ENCODE measurements at places on chromosomes 2 and 18.

GRCh38 chr2:3958969-3959368, 255.6 kb downstream of the DCDC2C start:
- no peak for DNase-seq

DNA sequence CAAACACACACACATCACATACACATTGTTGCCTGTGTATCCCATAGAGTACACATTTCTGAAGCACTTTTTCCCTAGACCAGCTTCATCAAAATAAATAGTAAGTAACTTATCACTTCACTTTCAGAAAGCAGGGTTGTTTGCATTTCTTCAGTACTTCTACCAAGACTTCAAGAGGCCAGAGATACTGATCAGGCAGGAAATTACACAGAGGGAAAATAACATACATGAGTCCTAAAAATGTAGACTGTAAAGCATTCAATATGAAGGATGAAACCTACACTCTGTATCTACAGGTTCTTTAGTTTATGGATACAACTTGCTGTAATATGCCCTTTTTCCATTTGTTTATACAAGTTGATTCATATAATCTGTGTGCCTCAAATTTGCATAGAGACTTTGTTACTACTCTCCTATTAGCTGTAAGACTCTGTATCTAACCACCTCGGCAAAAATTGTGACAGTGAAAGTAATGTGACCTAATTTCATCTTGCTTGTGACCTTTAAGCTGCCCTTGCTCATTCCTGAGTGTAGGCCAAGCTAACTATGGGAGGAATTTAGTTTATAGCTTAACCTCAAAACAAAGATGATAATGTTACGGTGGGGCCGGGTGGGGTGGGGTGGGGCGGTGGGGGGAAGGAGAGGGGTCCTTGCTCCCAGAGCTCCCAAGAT, 228.9 kb upstream of the SPOPL start:
- no peak for DNase-seq

DNA sequence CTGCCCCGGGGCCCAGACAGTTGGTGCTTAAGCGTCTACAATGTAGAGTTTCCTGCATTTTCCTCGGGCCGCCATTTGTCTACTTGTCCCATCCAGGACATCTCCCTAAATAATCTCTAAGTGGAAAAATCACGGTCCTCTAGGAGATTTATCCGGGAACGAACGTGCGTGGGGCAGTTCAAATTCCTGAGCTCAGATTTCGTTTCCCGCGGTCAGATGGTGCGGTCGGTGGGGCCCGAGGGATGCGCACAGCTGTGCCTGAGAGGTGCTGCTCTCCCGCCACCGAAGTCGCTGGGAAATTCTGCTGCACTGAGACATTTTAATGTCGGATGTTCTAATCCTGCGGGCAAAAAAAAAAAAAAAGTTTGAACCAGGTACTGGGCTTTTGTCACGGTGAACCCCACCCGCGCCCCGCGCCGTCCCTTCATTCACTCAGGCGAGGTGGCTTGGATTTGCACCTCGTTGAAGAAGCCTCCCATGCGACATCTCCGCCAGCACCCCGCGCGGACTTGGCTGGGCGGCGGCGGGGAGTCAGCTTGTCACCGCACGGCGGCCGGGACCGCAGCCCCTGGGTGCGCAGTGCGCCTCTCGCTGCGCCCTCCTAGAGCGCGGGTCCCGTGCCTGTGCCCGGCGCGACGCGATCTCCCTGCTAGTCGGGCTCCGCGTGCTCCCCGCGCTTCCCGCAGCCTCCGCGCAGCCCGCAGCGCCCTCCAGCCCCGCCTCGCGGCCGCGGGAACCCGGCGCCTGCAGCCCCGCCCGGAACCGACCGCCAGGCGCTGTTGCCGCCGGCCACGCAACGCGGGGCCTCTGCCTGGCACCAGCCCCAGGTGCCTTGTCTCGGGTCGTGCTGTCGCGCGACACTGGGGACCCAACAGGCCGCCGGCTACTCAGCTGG, 191.9 kb upstream of the TCF4 start:
- no peak for DNase-seq

GRCh38 chr2:167438206-167438605, 549.9 kb downstream of the XIRP2 start:
- no peak for DNase-seq

GRCh38 chr2:54074606-54075341, 40.6 kb upstream of the ACYP2 start:
- no peak for DNase-seq

GRCh38 chr2:210198326-210198725, 26.9 kb downstream of the ACADL start:
- DNase-seq = no peak

GRCh38 chr2:72827966-72828646, 2.3 kb upstream of the EXOC6B start:
- DNase-seq = no peak

All from activated CD4-positive, CD25-positive, alpha-beta regulatory T cell treated with anti-CD3 and anti-CD28 coated beads, Interleukin-2, amount 50 U/mL, for 72 hours (primary cell).